Activated naive CD4-positive, alpha-beta T cell (primary cell): ENCODE measurements at places on chromosomes 1 and 21.

GRCh38 chr1:59699227-59699847 is 115.4 kb upstream of the HOOK1 start:
- no peak for DNase-seq

- DNase-seq = no peak
Measured at GRCh38 chr1:3084726-3085125, 15.7 kb downstream of the PRDM16 start.

DNA sequence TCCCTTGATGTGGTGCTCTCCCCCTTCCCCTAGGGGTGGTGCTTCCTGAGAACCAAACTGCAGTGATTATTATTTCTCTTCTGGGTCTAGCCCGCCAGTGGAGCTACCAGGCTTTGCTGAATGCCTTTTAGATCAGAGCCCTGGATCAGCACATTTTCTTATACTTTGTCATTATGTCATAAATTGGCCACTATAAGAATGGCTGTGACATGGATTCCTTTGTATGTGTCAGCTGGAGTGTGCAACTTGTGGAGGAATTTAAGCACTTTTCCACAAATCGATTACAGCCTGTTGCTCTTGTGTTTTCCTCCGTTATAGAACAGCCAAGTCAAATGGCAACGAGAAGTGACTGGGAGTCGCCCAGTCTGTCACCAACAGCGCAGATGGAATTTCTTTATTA is 273.3 kb downstream of the DUSP10 start:
- no peak for DNase-seq

DNA sequence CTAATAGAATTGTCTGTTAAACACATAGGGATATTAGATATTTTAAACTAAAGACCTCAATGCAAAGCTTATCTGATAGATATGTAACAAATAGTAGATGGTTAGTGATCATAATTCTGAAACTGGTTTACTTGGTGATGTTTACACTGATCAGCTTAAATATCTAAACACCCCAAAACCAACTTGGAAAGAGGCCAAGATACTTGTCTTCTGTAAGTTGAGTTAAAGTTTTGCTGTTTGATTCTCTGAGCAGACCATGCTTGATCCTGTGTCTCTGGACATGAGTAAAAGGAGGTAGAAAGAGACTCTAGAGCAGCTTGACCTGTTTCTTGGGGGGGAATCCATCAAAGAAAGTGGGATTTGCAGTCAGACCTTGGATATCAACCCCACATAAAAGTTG is 107.5 kb downstream of the NEK7 start:
- no peak for DNase-seq
